ENCODE measurements at places on chromosomes 12 and 14. TPM values are rescaled to one million over a fixed set of nuclear protein-coding genes. Genes with fewer than 3 reads are reported as not detected.
A peak's percentile ranks its signal among the peaks of the same experiment; 100 is the strongest.

PAWR gene
- 38.7 TPM for total RNA-seq

PRIMA1 gene
- total RNA-seq = not detected

MGST1 gene
- total RNA-seq = not detected

BHLHE41 gene
- total RNA-seq = 2.8 TPM

AVPR1A gene
- not detected for total RNA-seq

SDR9C7 gene
- total RNA-seq = not detected

ZBTB42 gene
- total RNA-seq = 14.3 TPM

OR6S1 gene
- total RNA-seq = not detected

DDN gene
- 5.2 TPM for total RNA-seq

FLVCR2 gene
- 1.6 TPM for total RNA-seq

RFX4 gene
- total RNA-seq = not detected

GRCh38 chr12:53978477-53979356 is 4.0 kb upstream of the HOTAIR start:
- no peak for DNase-seq

DNA sequence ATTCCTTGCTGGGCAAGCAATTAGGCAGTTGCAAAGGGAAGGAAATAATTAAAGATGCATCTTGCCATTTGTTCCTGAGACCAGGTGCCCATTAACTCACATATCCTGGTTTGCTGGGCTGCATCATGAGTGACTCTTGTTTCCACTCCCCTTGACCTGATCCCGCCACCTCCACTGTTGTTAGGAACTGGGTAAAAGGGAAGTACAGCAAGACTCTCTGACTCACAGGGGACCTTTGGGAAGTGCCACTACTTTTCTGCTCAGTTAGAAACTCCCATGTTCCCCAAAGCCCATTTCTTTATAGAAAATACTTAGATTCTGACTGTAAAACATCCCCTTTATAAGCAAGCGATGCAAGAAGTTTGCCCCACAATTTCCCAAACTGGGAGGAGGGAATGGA is 186.0 kb upstream of the BCL2L14 start:
- DNase-seq = no peak

DNA sequence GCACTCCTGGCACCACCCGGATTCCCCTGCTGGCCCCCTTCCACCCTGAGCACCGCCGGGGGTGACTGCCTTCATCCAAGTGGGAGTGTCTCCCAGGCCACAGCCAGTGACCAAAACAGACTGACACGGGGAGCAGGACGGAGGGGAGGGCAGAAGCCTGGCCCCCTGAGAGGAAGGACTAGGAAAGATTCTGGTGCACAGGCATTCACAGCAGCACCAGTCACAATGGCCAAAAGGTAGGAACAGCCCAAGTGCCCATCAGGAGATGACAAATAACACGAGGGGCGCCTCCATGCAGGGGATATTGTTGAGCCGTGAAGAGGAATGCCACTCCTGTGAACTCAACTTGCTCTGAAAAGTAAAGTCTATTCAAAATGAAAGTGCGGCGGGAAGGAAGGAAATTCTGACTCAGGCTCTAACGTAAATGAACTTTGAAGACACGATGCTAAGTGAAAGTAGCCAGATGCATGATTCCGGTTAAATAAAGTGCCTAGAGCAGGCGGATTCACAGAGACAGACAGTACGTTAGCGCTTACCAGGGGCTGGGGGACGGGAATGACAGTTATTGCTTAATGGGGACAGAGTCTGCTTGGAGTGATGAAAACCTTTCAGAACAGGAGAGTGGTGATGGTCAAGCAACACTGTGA is 146.1 kb upstream of the NCOR2 start:
- no peak for DNase-seq

DNA sequence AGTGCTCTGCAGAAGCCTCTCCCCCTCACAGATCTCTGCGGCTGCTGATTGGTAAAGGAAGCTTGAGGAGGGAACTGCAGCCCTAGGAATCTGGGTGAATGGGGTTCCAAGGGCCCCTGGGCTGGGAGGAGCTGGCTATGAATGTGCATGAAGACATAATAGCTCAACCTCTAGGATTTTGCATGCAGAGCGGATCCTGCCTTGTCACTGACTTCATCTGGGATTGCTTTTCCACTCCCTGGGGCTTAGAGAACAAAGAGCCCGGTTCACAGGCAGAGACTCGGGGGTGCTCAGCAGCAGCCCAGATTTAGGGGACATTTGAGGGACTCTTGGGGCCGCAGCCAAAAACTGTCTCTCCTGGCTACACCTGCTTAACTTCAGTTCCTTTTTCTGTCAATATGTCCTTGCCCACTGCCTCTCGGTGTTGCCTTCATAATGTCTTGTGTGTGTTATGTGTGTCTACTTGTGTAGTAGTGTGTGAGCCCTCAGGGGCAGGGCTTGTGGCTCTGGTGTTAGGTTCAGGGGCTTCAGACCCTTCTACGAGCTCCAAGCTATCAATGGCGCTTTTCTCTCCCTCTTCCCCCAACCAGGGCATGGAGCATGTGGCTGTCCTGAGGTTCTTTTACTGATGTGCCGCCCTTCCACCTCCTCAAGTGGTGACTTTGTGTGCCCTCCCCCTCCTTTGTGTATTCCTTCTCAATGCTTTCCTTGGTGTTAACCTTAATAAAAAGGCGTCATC is 1.9 kb downstream of the CCDC184 start:
- peak; percentile 82 for DNase-seq

- DNase-seq = no peak
These were observed 25.1 kb downstream of the ASPG start for GRCh38 chr14:104110491-104111209.

- DNase-seq = no peak
These were observed 140.4 kb upstream of the GZMB start for GRCh38 chr14:24774187-24774915.

DNA sequence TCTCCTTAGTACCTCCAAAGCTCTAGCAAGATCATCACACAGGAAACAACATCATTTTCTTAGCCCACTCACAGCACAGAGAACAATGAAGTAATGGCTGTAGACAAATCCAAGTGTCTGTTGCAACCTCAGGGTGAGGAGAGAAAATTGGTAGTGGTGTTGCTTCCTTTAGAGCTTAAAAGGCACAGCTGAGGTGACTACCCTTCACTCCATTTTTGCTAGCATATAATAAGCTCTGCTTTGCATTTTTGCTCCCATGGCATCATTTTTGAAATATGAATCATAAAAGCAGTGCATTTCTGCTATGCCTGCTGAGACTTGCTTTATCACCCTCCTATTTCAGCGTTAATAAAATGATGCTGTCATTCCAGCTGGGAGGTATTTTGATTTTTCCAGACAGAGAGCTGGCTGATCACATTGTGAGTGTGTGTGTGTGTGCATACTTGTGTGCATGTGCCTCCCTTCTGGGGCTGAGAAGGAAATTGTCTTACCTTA is 18.5 kb upstream of the PCNX1 start:
- DNase-seq = no peak

DNA sequence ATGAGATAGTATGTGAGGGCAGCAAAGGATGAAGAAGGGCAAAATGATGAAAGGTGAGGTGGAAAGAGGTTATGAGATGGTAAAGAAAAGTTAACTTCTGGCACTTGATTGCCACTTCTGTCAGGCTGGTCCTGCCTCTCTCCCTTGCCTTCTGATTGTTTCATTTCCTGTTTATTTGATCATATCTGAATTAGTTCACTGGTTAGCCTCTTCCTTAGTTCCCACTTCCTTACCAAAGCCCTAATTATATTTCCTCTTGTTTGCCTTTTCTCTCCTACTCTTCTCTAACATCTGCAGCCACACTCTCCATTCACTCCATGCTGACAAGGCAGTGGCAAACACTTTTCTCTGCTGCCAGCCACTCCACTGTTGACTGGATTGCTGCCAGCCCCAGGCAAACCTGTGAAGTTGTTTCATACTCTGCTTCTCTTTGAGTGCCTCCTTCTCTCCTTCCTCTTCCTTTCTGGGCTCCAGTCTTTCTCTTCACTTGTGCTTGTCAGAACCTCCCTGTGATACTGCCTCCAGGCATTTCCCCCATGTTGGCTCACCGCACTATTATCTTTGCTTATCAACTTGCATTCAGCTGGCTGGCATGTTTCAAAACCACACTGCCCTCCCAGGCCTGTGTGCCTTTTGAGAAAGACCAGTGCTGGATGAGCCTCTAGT is 8.1 kb downstream of the PNP start:
- DNase-seq = no peak

DNA sequence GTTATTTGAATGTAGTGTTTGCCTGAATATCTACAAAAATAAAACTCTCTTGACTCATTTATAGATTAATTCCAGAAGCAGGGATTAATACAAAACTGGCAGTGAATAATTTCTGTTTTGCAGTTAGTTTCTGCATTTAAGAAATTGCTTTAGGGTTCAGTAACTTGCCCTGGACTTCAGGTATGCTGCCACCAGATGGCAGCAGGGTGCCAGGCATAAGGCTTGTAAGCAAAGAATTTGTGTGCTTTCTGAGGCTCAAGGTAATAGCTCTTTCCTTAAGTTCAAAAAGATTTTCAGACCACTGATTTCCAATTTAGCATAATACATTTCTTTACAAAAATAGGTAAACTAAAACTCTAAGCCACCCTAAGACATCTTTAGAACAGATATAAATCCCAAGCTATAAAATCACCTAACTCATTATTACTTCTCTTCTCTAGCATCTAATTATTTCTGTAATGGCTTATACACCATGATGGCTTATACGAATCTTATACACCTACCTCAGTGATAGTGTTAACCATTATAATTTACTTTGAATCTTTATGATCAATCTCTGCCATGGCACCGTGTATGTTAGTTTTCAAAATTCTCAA is 398.3 kb downstream of the APAF1 start:
- peak; percentile 88 for DNase-seq

DNA sequence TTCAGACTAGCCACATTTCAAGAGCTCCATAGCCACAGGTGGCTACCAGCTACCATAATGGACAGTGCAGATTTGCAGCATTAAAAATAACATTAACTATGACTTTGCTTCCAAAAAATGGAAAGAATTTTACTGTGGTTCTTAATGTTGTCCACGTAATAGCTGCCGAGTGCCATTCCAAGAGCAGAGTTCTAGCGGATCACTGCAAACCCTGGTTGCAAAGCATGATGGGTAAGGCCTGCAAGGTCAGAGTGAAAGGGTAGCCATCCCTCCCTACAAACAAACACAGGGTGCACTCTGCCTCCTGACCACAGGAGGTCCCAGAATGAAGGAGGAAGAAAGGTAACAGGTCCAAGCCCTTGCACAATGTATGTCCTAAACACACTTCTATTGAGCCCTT is 157.6 kb downstream of the DPF3 start:
- DNase-seq = no peak

DNA sequence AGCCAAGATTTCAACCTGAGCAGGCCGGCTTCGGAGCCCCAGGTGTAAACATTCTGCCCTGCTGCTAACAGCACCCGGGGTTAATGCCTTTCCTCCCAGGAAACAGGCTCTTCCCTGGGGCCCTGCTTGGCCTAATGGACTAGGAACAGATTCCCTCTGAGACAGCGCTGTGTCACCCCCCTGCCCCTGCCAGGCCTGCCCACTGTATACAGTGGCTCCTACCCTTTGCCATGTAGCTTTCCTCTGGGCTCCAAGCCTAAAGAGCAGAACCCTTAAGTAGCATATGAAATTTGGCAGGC is 28.3 kb upstream of the BCDIN3D start:
- DNase-seq = no peak

DNA sequence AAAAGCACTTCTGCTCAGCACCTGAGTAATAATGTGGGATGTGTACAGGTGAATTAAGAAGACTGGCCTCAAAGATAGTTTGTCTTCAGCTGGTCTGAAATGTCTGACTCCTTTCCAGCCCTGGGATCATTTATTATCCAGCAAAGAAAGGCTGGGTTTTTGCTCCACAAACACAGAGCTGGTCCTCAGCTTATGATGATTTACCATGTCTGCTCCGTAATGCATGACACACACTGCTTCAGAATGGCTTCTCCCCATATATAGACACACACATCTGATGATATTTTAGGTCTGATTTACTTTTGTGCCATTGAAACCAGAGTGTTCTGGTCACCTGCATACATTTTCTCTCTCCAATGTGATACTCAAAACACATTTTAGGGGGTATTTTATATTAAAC is 225.0 kb downstream of the SLC25A21 start:
- no peak for DNase-seq

GRCh38 chr12:79444089-79444488 is 246.7 kb downstream of the PAWR start:
- DNase-seq = no peak

DNA sequence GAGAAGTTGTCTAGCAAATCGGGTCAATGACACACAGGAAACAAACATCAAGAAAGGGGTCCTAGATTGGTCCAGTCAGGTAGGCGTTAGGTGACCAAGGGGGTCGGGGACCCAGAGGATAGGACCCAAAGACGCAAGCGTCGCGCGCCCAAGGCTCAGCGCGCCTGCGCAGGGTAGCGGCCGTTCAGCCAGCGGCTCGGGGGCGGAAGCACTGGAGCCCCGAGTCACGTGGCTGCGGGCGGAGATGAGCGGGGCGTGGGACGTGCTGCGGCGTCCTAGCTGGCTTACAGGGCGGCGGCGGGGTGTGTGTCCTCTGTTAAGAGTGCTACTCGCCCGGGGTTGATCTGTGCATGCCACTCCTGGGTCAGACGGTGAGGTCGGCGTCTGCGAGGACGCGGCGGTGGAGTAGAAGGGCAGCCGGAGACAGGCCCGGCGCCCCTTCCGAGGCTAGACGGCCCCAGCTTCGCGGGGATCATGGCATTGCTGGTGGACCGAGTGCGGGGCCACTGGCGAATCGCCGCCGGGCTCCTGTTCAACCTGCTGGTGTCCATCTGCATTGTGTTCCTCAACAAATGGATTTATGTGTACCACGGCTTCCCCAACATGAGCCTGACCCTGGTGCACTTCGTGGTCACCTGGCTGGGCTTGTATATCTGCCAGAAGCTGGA is at the start of gene SLC35E3:
SLC35E3 (plus strand) TSS at position 273 of the 668 bp plus-strand sequence; CDS start at position 475, 202 bp downstream.
- DNase-seq = peak; percentile 95

- DNase-seq = no peak
These were observed 1378.3 kb upstream of the SEL1L start for GRCh38 chr14:82911930-82912329.

- DNase-seq = no peak
These were observed 14.2 kb downstream of the AMN1 start for GRCh38 chr12:31714406-31715271.

DNA sequence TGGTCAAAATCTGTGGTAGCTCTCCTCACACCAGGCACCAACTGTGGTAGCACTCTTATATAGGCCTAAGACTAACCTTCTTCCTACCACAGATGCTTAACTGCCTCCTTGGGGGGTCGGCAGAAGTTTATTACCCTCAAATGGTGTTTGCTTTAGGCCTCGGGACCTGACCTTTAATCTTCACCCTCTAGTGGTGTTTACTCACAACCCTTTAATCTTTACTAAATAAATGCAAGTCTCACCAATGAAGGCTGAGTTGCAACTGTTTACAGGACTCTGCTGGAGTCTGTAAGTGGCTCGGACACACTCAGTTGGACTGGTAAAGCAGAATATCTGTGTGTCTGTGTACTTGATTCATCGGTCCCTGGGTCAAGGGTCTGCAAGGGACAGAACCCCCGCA is 29.4 kb downstream of the CCER1 start:
- no peak for DNase-seq

DNA sequence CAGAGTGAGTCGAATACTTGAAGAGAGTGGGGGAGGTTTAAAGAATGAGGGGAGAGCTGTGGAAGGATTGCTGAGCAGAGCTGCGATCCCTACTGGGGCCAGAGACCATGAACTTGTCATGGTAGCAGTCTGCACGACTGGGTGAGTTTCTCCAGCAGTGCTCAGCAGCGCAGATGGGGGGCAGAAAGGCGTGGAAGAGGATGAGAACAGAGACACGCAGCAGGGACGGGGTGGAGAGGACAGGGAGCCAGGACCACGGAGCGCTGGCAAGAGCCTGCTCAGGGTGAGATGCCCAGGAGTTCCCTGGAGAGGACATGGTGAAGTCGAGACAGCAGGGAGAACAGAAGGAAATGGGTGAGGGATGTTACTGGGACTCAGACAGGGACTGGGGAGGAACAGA is 2.1 kb upstream of the AQP6 start:
- no peak for DNase-seq

GRCh38 chr12:112848972-112849371 is 57.4 kb downstream of the RPH3A start:
- DNase-seq = peak; percentile 19

All from G401 (cell line).